ENCODE measurements at places on chromosomes 4 and X.

DNA sequence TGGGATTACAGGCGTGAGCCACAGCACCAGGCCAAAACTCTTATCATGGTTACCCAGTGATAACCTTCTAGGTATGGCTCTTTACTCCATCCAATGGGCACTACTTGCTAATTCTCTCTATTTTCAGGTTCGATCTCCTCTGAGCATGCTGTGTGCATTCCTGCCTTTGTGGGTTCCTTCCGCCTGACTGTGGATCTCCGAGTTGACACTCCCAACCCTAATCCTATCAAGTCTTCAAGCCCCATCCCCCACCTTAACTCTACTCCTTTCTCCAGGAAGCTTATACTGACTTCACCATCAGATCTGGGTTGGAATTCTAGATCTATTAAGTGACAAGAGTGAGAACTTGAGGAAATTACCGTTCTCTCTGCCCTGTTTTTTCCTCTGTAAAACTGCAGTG lies 64.6 kb downstream of the ZAR1 start:
- DNase-seq, result no peak

DNA sequence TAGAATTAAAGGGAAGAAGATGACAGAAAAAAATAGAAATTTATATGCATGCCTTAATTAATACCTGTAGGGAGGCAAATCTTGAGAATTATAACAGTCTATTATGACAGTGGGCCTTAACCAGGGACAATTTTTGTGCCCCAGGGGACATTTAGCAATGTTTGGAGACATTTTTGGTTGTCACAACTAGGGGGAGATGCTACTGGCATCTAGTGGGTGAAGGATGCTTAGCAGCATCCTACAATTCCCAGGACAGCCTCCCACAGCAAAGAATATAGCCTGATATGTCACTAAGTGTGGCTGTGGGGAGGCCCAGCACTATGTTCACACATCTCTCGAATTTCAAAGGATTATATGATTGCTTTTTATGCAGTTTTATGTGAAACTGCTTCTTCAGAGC lies 10.5 kb downstream of the GPR82 start:
- no peak for DNase-seq

DNA sequence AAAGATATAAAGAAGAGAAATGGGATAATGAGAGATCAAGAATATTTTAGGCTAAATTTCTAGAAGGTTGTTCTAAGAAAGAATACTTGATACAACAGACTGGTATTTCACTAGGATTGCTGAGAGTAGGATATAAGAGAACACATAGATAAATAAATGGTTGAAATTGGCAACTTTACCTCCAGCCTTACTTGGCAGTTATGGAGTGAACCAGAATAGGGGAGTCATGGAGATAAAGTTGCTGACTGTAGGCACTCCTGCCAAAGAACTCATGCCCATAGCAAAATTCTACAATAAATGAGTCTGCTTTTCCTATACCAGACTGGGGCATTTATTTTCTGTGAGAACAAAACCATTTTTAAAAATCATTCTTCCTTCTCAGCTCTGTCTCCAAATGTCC lies 26.4 kb upstream of the MMRN1 start:
- no peak for DNase-seq

GRCh38 chr4:187552781-187553180 lies 442.8 kb upstream of the ZFP42 start:
- DNase-seq, result no peak

GRCh38 chrX:140799216-140799615 lies 89.7 kb downstream of the LINC00632 start:
- DNase-seq, result no peak

- DNase-seq, result no peak
Measured at GRCh38 chrX:103941201-103941975, 21.0 kb upstream of the TMSB15B start.

DNA sequence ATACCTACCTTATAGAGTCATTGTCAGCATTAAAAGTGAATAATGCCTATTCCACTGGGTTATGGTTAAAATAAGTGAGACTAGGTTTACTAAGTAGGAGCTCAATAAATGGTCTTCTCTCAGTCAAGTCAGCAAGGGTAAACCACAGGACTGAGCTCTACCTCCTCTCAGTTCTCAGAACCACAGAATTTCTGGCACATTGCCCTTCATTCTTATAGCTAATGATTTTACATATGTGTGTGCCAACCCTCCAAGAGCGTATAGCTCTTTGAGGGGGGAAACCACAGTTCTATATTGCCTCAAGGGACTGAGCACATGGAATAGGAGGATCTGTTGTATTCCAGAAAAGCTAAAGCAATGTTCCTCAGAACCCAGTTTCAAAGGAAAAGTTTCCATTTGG lies 124.8 kb downstream of the ATG4A start:
- DNase-seq, result no peak

DNA sequence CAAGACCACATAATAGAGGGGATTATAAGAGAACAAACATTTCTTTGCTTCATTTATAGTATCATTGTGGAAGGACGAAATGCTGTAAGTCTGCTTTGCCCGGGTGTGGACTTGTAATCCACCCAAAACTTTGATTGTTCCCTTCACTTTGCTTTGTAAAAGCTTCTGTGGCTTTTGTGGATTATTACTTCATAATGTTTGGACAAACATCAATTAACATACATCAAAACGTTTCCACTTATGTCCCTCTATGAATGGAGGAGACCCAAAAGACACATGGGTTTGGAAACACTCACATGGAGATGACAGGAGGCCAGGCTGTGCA lies 415.4 kb downstream of the SPRY1 start:
- no peak for DNase-seq

DNA sequence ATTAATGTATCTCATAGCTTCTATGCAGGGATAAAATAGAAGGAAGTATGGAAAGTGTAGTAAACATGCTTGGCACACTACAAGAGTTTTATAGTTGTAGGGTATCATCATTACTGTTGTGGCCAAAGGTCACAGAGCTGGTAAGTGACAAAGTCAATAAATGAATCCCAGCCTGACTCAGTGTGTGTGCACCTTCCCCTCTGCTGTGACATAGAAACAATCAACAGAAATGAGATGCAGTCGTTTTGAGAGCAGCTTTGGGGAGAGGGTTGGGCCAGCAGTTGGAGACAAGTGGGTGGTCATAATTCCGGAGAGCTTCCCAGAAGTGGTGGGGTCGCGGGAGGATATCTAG lies 82.4 kb upstream of the RBPJ start:
- no peak for DNase-seq

DNA sequence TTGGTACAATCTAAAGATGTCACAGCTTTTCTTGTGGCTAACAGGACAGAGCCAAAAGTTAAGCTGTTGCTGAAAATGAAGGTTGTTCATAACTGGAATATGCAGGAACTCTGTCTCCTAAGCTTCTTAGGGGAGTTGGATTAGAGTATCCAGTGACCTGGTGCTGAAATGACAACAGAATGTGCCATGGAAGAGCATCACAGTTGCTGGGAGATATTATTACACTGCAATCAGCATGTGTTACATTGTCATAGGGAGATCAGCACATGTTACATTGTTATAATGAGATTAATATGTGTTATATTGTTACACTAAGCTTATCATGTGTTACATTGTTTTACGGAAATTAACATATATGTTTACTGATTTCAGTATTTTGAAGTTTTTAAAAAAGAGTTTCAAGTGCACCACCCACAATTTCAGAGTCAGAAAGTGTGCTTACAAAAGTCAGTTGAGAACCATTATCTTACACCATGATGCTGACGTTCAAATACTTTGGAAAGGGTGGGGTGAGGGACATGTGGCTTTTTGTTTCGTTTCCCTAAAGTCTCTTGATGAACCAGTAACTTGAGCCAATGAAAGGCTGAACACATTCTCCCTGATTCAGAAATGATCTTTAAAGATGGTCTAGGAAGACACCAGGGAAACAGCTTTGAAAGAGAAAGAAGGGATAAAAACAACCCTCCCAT lies 113.4 kb downstream of the DRD5 start:
- no peak for DNase-seq

GRCh38 chr4:146477054-146477453 lies 44.7 kb downstream of the SLC10A7 start:
- no peak for DNase-seq

GRCh38 chr4:147941373-147941772 lies 209.5 kb downstream of the ARHGAP10 start:
- DNase-seq, result no peak

DNA sequence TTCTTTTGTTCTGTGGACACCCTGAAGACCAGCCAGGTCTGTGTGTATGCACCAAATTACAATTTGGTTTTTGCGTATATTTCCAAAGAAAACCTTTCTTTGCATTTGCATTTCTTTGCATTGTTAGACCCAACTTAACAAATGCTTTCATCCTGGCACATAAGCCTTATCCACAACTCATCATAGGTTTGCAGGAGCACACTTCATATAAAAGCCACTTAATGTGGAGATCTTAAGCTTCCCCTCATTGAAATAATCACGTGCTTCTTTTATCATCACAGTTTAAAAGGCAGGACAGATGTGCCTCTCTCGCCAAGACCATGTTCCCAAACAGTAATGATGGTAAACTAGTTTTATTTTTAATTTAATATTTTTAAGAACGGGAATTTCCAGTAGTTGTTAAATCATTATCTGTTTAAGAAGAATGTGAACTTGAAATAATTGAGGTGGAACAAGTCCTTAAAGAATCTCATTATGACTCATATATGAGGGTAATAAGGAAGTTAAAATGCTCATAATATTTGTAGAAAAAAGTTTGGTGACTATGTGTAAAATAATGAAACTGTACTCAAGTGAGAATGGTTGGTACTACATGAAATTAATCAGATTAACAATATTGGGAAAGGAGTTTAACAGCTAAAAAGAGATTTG lies 65.5 kb downstream of the GLRA3 start:
- no peak for DNase-seq

DNA sequence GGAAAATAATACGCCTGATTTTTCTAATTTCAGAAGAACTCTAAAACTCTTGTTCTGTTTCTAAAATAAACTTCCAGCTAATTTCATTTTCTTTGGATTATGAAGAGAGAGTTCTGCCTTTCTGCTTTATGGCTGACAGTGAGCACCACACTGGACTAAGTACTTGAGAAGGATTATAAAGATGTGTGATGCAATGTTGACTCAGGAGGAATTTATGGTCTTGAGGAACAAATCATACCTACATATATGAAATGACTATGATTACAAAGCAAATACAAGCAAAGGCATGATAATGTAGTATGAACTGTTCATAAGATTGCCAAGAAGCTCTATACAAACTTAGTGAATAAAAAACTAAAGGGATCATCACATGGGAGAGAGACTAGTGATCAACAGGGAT lies 13.0 kb upstream of the SLC25A5 start:
- no peak for DNase-seq

- no peak for DNase-seq
Measured at GRCh38 chrX:41922431-41923151, 763 bp downstream of the CASK start.

GRCh38 chrX:101507372-101507771 lies 22.1 kb downstream of the ARMCX4 start:
- no peak for DNase-seq

- DNase-seq, result no peak
Measured at GRCh38 chr4:101843054-101843453, 52.5 kb downstream of the BANK1 start.

DNA sequence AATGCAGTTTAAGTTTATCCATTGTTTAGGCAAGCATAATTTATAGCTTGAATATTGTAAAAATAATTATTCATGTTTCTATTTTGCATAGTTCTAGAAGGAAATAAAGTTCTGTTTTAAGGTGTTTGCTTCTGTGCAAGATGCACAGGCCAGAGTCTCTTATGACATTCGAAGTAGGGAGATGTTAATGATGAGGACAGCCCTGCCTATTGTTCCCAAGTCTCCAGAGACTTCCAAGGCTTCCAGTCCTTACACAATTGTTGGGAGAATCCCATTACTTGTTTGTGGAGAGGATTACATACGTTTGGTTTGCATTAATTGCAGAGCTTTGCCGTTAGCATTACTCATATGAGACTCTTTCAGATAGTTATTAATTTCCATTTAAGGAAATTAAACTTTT lies 96.2 kb upstream of the ANK2 start:
- no peak for DNase-seq

DNA sequence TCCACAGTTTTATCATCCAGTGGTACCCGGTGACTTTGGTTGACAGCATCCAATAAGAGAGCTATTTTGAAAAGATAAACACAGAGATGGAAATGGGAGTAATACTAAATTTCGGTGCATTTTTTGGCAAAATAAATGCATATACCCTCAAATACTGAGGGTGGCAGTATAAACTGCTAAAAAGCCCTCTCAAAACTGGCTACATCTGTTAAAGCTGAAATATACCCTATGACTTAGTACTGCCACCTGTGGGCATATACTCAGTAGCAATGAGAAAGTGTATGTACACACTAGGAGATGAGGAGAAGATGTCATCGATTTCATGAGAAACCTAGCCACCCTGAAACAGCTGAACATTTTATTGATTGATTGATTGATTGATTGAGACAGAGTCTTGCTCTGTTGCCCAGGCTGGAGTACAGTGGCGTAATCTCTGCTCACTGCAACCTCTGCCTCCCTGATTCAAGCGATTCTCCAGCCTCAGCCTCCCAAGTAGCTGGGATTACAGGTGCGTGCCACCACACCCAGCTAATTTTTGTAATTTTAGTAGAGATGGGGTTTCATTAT lies 12.2 kb upstream of the TMEM128 start:
- DNase-seq, result no peak

- DNase-seq, result no peak
Measured at GRCh38 chr4:12519426-12519825, 964.7 kb downstream of the RAB28 start.

DNA sequence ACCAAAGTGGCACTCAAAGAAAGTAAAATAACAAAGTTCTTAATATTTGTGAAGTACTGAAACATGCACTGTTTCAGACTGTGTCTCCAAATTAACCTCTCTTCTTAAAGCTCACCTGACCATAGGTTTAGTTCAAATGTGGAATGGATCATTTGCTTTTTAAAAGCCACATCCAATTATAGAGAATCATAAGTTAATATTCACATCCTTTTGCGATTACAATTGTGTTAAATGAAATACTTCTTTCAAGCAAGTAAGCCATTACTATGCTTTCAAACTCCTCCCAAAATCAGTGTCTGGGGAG lies 95.3 kb upstream of the PTPN13 start:
- DNase-seq, result no peak

DNA sequence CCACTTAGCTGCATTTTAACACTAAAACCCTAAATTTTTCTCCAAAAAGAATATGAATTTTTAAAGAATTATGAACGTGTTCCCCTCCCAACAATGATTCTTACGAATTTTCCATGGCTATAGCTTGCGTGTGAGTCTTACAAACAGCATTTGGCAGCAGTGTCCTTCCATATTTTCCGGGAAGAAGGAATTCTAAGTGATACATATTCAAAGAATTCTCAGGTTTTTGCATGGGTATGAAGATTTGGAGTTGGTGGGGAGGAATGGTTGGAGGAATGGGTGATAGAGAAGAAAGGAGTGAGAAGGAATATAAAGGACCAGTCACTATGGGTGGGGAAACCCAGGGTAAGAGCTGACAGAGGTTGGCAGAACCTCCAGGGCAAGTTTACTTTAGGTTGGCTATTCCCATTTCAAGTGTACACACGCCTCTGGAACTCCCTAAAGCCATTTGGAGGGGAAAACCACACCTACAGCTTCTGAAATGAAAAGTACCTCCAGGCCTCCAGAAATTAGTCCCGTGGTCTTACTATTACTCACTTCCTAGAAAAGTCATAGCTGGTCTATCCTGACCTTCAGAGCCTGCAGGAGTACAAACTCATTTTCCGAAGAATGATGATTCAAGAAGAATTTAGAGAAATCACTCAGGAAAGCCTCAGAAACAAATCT lies 420.8 kb upstream of the DIPK2B start:
- no peak for DNase-seq

GRCh38 chr4:169050881-169051760 lies 41.1 kb upstream of the CBR4 start:
- DNase-seq, result no peak

- no peak for DNase-seq
Measured at GRCh38 chr4:180751009-180751408, 1492.2 kb upstream of the TENM3 start.

- DNase-seq, result no peak
Measured at GRCh38 chrX:102832661-102833060, 104.4 kb upstream of the RAB40AL start.

Data from GM18507 (cell line).